ENCODE measurements at places on chromosomes 1 and 21.

DNA sequence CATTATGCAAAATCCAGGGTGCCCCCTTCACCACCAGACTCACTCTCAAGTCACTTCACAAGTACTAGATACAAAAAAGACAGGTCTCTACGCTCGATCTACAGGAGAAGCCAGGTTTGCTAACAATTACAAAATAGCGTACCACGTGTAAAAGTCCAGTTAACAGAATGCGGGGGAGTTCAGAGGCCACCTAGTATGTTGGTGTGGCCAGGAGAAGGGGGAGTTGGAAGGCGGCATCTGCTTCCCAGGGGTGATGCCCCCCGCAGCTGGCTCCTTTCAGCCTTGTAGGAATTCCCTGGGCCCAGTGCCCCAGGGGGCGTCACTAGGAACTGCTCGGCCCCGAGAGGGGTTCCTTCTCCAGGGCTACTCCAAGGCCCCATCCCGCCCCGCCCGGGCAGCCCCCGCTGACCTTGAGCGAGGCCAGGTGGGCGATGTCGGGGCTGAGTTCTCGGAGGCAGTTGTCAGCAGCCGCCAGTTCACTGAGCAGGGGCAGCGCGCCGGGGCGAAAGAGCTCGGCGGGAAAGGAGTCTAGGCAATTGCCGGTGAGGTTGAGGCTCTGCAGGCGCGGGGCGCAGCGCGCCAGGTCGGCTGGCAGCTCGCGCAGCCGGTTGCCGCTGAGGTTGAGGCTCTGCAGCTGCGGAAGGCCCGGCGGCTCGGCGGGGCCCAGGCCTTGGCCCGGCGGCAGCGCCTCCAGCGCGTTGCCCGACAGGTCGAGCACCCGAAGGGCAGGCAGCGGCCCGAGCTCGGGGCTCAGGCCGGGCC lies 664 bp downstream of the LRRC47 start:
- no peak for DNase-seq

- no peak for DNase-seq
Measured at GRCh38 chr1:81156887-81157286, 643.8 kb upstream of the ADGRL2 start.

DNA sequence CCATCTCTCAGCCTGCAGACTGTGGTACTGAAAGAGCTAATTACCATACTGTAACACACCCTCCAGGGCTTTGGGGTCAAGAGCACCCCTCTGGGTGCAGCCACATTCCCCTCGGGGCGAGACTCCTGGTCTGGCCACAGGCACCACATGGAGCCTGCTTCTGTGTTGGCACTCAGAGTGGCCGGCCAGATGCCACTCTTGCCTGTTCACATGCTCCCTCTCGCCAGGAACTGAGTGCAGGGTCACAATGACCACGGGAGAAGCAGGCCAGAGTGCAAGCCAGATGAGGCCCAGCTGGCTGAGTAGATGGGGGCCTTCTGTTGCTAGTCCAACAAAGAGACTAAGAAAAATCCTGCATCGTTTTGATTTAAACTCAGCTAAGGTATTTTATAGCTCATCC lies 864.0 kb downstream of the KCNT2 start:
- no peak for DNase-seq

DNA sequence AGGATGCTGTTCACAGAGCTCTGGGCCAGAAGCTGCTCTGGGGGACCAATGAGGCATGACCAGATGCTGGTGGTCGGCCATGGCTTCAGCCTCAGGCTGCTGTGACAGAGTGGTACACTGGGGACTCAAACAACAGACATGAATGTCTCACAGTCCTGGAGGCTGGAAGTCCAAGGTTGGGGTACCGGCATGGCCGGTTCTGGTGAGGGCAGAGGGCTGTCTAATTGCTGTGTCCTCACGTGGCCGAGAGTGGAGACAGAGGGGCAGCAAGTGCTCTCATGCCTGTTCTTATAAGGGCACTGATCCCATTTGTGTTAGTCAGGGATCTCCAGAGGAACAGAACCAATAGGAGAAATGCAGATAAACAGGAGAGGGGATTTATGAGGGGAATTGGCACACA lies 253.5 kb upstream of the C1orf174 start:
- no peak for DNase-seq

DNA sequence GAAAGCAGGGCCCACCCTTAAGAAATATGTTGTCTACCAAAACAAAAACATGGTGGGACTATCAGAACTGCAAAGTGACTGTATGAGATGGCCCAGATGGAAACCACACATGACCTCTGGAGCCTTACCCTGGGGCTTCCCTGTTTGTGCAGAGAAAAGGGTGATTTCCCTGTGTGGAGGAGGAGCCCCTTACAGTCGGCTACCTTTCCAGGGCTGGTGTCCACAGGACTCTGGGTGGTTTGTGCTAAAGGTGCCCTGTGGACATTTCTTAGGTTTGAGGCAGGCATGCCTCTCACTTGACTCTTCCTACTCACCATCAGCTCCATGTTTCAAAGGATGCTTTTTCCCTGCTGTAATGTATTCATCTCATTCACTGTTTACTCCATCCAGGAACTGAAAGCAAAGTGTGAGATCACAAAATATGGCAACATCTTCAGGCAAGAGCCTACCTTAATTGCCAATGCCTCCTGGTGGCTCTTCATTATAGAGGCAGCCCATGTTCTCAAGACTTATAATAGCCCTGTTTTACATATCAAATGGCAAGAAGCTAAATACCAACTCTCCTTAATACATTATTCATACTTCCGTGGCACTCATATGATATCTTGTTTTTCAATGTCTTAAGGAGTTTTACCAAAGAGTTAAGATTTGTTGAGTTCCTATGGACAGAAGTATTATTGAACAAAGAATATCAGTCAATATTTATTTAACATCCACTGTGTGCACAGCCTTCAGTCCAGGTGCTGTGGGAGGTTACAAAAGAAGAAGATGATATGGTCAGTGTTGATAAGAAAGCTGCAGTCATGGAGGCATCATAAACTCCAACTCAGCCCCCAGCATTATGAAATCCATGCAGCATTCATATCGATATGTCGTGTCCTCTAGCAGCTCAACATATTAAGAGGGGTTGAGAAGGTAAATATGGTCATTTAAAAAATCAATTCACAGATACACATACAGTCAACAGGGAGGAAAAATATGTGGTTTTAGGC lies 15.5 kb upstream of the TFF3 start:
- no peak for DNase-seq

DNA sequence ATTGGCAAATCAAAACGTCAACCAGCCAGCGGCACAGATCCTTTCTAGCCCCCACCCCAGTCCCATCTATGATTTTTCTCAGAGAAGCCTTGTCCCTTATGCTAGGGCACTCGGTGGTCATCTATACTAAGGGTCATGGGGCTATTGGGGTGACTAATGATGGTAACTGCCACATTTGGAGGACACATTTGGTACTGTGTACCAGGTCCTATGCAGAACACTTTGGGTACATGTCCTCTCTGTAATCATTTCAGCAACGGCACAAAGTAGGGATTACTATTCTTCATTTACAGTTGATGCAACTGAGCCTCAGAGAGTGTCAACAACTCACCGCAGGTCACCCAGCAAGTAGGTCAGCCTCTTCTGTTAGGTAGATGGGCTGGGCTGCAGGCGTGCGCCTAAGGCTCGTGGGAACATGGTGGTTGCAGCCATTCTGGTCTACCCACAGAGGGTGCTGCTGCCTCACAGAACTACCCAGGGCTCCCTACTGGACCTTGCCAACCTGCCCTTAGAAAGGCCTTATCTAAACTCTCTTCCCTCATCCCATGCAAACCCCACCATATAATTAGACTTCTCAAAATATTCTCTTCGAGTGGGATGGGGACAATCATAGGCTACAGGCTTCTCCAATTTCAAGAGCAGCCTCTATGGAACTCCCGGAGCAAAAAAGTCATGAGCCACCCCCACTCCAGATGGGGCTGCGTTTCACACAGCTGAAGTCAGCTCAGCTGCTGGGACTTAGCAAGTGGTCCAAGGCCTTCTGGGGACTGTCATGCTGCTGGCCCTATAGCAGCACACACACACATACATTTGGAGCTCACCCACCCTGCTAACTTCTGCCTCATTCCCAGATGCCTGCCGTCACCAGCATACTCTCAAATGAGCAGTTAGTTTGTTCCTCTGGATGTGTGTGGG lies 5.8 kb upstream of the SDHB start:
- DNase-seq, result peak; percentile 76

GRCh38 chr1:98669355-98670296 lies 8.1 kb downstream of the SNX7 start:
- peak; percentile 26 for DNase-seq

- DNase-seq, result no peak
Measured at GRCh38 chr1:214475331-214475730, 76.1 kb downstream of the PTPN14 start.

DNA sequence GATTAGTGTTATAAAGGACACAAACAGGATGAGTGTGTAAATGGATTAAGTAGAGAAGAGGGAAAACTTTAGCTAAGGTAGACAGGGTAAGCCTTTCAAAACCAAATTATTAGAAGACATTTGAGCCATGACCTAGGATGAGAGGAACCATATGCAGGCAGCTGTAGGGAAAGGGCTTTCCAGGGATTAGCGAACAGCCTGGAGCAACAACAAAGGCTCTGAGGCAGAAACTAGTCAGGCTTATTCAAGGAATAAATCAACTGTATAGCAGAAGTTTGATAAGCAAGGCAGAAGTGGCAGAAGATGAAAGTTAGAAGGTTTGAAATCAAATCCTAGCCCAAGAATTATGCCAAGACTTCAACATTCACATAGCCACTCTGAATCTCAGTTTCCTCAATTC lies 21.3 kb downstream of the AIDA start:
- no peak for DNase-seq

GRCh38 chr21:42453224-42453985 lies 42.6 kb downstream of the RSPH1 start:
- DNase-seq, result no peak

DNA sequence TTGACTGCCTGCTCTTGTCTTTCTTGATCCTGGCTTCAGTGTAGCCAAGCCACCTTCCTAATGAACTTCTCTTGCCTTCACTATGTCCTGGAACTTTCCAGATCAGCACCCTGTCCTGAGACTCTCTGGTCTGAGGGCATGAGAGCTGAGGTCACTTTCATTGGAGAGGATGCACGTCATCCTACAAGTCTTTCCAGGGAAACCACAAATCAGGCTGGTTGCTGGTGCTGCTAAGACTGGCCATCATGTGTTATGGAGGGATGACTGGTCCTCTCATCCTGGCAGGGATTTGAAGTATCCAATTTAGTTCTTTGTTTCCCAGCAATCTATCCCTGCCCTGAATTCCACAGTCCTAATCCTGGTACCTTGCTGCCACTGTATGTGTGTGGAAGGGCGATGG lies 228.6 kb downstream of the GPATCH2 start:
- DNase-seq, result no peak
